Left cardiac atrium (tissue), 4 donors: ENCODE measurements at places on chromosomes 11 and 22.

GRCh38 chr11:33307984-33308383, 50.8 kb downstream of the HIPK3 start:
- no peak for DNase-seq

DNA sequence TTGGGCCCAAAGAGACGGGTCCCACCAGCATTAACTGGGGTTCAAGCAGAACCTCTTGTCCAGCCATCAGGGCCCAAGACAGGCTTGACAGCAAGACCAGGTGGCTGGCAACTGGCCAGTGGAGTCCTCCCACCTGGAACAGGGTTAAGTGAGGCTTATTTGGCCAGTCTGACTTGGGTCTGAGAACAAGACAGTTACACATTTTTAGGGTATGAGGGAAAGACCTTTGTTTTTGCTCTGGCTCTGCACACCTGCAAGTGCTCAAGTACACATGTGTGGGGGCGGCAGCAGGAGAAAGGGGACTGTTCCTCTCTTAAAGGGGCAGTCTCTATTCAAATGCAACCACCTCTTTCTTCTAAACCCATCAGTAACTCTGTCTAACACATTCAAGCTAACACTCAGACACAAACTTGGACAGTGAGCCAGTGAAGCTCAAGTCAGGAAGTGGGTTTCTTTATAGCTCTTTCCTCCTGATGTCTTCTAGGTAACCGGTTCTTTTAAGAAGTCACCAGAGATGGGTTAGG, 116.2 kb downstream of the ETS1 start:
- no peak for DNase-seq

DNA sequence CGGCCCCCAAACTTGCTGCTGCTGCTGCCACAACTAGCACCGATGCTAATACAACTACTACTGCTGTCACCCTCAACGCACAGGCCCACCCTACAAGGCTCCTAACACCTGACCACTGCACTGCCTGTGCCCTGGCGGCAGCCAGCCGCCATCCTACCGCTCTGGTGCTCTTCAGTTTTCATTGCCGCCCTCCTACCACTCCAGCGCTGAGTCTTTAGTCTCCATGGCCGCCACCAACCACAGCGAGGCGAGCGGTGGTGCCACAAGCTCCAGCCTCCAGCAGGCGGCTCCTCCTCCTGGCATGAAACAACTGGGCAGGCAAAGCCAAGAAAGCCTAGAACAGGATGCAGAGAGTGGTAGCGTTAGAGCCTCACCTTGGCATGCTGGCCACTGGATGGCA, 5.0 kb upstream of the RFPL3 start:
- DNase-seq, result no peak

DNA sequence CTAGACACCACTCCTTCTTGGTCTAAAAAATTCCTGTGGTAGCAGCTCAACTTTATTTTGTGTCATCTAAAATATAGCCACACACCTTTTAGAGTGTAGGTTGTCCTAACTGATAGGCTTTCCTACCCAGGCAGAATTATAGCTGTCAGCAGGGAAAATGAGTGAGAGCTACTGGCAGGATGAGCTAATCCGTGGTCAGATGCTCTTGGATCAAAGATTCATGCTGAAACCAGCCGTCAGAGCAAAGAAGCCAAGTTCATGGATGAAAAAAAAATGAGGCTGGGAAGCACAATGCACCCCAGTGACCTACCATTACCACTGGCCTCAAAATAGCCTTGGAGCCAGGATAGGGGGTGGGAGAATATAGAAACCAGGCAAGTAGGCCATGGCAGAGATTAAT, 113.1 kb upstream of the BLID start:
- no peak for DNase-seq

- no peak for DNase-seq
Observed at GRCh38 chr22:44112191-44112590, 68.5 kb upstream of the PARVG start.

DNA sequence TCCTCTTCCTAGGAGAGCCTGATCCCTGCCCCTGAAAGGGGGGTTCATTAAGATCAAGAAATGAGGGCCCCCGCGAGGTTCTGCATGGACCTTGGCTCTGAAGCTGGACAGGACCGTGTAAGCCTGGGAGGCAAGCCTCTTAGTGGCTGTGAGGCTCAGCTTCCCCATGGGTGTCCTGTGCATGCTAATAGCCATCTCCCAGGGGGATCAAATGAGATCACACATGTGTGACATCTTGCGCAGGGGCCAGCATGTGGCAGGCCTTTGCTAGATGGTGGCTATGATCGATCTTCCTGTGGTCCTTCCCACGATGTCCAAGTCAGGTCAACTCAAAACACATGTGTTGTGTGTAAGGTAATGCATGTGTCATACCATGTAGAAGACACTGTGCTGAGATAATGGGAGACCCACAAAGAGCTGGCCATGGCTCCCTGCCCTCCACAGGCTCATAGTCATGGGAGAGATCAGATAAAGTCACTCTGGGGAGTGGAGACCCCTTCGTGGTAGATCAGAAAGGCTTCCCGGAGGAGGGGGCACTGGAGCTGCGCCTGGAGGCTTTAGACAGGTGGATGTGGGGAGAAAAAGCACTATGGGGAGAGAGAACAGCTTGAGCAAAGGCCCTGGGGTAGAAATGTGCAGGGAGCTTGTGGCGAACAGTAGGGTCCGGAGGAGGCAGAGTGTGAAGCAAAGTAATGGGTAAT, 3.7 kb downstream of the RAC2 start:
- DNase-seq, result no peak

DNA sequence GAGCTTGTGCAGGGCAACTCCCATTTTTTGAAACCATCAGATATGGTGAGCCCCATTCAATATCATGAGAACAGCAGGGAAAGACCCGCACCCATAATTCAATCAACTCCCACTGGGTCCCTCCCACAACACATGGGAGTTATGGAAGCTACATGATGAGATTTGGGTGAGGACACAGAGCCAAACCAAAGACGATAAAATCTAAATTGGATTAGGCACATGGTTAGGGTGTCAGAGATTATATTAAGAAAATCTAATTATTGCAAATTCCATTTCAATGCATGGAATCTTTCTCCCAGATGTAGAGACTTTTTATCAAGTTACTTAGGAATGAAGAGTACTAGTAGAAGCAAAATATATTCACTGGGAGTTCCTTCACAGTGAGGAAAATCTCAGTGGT, 324.9 kb downstream of the JRKL start:
- DNase-seq, result no peak

- DNase-seq, result no peak
Observed at GRCh38 chr22:27602390-27602789, 199.2 kb downstream of the MN1 start.

GRCh38 chr11:61747192-61747966, 5.1 kb upstream of the MYRF start:
- peak; percentile 87 for DNase-seq
